ENCODE measurements at places on chromosomes 11 and 22.

GRCh38 chr11:74506823-74507222 is 13.3 kb upstream of the LIPT2 start:
- DNase-seq = no peak

GRCh38 chr11:58075781-58076180 is 45.0 kb downstream of the OR6Q1 start:
- DNase-seq = no peak

DNA sequence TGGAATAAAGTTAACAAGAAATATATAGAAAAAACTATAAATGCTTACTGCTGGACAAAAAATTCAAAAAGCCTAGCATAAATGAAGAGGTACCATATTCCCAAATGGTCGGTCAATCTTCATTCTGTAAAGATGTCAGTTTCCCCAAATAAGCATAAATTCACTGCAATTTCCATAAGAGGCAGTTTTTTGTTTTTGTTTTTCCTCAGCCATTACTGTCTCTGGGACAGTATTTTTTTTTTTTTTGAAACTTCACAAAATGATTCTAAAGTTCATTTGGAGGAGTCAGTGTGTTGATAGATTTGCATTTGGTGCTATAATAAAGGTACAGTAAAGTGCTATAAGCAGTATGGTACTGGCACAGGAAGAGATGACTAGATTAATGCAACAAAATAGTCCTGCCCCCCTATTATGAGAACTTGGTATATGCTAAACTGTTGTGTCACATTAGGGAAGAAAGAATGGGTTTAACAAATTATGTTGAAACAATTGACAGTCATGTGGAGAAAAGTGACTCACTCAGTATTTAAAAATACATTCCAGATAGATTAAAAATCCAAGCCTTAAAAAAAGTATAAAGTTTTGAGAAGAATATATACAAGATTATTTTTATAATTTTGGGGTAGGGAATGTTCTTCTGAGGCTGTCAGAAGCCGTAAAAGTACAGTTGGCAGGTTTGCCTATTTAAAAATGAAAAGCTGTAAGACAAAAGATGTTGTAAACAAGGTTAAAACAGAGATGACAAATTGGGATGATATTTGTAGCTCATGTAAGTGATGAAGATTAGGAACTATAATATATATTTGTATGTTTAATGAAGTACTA is 2.6 kb upstream of the FTH1 start:
- peak; percentile 24 for DNase-seq

DNA sequence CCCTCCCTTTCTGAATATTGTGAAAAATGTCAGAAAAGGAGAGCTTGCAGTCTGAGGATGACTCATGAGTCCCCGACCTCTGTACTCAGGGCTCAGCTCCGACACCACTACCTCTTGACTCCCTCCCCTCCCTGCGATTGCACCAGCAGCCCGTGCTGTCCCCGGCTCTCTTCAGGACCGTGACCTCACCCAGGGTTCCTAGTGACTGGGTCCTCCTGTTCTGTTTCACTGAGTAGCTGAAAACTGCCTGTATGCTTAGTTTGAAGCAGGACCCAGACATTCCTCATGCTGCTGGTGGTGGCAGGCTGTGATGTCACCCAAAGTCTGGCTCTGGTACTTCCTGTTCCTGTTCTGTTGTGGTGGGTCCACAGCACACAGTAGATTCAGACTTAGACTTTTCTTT is 11.7 kb downstream of the PHRF1 start:
- DNase-seq = peak; percentile 83

GRCh38 chr22:27983361-27983791 is 64.3 kb upstream of the PITPNB start:
- DNase-seq = no peak

GRCh38 chr11:44306052-44306917 is 3.7 kb downstream of the ALX4 start:
- no peak for DNase-seq

GRCh38 chr11:64298966-64299846 is 952 bp upstream of the CATSPERZ start:
- DNase-seq = no peak

DNA sequence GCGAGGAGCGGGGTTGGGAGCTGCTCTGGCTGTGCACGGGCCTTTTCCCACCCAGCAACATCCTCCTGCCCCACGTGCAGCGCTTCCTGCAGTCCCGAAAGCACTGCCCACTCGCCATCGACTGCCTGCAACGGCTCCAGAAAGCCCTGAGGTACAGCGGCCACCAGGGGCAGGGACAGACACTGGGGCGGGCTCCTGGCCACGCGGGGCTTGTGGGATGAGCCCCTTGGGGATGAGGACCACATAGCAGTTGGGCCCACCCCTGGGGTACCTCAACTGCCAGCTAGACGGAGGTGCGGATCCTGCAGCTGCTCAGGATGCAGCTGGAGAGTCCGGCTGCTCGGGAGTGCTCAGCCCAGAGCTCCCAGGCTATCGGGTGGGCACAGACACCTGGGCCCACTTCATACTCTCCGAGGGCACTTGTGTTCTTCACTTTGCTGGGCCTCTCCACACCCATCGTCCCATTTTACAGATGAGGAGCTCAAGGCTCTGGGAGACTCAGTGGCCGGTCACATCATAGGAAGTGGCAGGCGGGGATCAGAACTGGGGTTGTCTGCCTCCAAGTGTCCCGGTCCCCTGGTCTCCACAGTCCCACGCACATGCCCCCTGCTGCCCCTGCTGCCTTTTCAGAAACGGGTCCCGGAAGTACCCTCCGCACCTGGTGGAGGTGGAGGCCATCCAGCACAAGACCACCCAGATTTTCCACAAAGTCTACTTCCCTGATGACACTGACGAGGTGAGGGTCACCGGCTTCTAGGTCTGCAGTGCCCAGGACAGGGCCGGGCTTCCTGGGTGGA is 77.6 kb downstream of the MYO7A start:
- no peak for DNase-seq

- no peak for DNase-seq
These were observed 6.1 kb upstream of the TCN2 start for GRCh38 chr22:30600921-30601320.

- DNase-seq = no peak
These were observed 18.8 kb downstream of the VPS37C start for GRCh38 chr11:61142424-61142823.

DNA sequence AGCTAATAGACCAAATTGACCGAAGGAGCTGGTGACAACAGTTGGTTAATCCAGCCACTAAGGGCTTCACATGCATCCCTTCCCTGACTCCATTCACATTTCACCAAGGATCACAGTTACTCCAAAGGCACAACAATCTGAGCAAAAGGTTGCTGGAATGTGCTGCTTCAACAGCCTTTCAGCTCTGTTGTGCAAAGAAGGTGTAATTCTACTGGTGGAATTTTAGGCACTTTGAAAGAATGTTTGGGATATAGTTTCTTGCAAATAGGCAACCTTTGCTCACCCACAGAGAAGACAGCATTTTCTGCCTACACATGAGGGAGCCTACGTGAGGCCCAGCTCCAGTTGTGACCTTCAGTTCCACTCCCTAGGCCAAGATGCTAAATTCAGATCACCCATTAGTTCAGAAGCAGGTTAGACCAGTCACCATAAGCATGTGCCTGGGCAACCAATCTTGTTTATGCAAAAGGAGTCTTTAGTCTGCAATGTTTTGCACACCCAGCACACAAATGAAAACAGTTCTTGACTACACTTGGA is 21.6 kb upstream of the FCHSD2 start:
- no peak for DNase-seq

- DNase-seq = no peak
These were observed 48.5 kb downstream of the PPP6R3 start for GRCh38 chr11:68509066-68509465.

DNA sequence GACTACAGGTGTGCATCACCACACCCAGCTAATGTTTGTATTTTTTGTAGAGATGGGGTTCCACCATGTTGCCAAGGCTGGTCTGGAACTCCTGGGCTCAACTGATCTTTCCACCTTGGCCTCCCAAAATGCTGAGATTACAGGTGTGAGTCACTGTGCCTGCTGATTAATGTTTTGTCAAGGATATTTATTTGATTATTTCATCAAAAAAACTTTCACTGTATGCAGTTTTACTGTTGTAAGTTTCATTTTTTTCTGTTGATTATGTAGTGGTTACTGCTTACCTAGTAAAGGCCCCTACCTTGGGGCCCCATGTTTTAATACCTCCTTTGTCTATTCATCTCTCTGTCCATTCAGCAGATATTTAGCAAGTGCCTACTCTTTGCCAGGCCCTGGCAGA is 16.7 kb upstream of the FAM168A start:
- DNase-seq = no peak

GRCh38 chr11:85766721-85767161 is 44.2 kb downstream of the SYTL2 start:
- DNase-seq = no peak

DNA sequence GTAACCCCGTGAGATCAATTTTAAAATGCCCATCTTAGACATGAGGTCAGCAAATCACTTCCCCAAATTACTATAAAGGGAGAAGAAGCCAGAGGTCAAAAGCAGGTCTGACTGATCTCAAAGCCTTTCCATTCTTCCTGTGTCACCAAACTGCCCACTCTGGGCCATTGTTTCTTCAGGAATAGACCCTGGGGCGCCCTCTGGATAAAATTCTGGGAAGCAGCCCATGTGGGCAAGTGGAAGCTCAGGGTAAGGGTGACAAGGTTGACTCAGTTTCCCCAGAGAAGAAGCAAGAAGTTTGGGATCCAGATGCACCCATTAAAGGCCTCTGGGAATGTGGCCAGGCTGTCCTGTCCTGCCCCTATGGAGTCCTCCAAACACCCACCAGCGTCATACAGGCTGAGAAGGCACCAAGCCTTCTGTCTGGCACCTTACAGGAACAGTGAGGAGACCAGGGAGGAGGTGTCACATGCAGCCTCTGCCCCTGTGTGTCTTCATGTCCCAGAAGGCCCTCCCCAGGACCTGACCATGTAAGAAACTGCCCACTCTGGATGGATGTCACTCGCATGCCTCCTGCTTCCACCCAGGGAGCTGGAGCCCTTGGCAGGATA is 50.1 kb downstream of the CHST1 start:
- DNase-seq = no peak

GRCh38 chr22:48523091-48523490 is 1304.6 kb downstream of the BRD1 start:
- no peak for DNase-seq

DNA sequence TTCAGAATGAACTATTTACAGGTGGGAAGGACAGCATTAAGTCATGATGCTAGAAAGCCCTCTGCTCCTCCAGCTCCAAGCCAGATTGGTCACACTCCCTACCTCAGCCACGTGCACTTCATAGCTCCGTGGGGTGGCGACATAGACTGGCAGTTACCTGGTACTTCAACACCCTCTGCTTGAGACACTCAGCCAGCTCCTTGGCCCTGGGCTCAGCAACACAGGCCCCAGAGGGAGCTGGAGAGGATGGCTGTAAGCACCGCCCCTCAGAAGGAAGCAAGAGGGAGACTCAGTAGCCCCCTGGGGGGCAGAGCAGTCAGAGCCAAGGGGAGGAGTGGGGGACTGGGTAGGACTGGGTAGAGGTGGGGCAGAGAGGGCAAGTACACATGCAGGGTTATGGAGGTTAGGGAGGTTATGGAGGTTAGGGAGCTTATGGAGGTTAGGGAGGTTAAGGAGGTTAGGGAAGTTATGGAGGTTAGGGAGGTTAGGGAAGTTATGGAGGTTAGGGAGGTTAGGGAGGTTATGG is 102.1 kb upstream of the BID start:
- DNase-seq = no peak

GRCh38 chr11:108947654-108948570 is 283.0 kb downstream of the DDX10 start:
- DNase-seq = peak; percentile 3

- no peak for DNase-seq
These were observed 84.6 kb downstream of the CLPB start for GRCh38 chr11:72349616-72350218.

GRCh38 chr11:130128626-130129025 is 31.0 kb upstream of the ST14 start:
- no peak for DNase-seq

DNA sequence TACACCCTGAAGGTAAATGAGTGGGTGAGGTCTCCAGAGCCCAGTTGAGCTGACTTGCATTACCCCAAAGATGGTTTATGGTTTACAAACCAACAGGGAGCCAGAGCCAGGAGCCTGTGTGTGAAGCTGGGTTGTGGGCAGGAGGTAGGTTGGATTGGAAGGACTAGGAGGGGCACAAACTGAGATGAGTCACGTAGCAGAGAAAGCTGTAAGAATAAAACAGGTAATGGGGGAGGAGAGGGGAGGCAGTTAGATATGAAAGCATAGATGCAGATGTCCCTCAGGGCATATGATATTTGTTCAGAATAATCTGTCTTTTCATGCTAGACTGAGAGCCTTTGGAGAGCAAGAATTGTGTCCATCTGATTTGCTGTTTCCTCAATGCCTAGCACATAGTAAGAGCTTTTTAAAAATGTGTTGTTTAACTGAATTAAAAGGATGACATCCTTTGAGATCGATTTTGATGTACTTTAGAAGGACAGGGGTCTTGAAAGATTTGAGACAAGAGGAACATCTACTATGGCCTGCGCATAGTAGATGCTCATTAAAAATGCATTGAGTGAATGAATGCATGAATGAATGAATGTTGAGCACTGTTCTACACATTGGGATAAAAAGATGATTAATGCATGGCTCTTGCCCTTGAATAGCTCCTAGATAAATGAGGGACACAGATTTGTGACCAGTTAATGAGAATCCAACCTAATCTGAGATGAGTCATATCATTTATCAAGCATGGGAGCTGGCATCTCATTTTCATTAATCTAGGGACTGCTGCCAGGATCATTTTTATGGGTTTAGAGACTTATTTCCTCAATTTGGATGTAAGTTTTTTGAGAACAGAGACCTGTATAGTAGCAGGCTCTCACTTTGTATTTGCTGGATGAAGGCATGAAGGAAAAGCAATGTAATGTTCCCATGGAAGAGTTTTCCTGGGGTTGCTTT is 175.8 kb upstream of the BDNF start:
- no peak for DNase-seq

DNA sequence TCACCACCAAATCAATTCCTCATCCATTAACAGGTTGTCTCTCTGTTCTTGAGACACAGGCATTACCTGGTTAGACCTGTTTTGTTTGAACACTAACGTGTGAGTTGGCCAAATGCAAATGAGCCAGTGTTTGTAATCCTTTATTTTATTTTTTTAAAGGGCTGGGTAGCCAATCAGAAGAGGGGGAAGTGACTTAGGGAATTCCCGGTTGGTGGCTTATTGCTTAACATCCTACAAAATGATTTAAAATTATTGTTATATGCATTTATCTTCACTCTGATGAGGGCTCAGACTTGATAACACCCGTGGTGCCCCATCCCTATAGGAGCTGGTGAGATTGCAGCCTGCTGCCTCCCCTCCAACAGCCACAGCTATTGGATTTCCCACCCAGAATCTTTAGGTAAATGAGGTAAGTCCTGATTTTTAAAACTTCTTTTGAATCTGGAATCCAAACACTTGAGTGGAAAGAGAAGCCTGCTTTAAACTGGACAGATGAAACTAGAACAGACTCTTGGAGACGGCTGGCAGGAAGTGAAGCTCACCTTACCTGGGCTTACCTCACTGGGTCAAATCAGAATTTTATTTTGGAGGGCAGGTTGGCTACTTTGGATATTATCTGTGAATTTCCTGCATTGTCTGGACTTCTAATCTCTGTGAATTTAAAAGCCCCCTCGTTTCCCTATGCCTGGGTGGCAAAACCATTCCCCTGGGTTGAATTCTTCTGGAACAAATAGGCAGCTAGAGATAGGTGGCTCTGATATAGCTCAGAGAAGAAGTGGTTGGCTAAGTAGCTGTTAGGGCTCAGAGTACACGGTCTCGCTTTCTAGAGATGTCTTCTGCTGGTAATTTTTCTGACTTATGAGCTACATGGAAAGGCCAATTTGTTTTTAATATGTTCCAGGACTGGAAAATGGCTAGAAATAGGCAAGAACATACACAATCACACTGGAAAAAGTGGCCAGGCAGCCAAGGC is at the start of gene EHF:
EHF (plus strand) TSS at position 274 of the 973 bp plus-strand sequence. CDS start 21,538 bp downstream, outside the sequence.
- DNase-seq = no peak

Measured in CD4-positive, alpha-beta T cell treated with Interleukin-4 for 1 hour (primary cell).